Mesenteric fat pad (tissue), 1 donor: ENCODE measurements at places on chromosomes 13 and 19. TPM values are rescaled to one million over a fixed set of nuclear protein-coding genes. Genes with fewer than 3 reads are reported as not detected.

GRCh38 chr13:98260357-98261164, 83.5 kb upstream of the RNF113B start:
- DNase-seq: no peak

The KISS1R gene
- not detected for total RNA-seq

- no peak for DNase-seq
Measured at GRCh38 chr19:976476-976875, 7.7 kb upstream of the WDR18 start.

DNA sequence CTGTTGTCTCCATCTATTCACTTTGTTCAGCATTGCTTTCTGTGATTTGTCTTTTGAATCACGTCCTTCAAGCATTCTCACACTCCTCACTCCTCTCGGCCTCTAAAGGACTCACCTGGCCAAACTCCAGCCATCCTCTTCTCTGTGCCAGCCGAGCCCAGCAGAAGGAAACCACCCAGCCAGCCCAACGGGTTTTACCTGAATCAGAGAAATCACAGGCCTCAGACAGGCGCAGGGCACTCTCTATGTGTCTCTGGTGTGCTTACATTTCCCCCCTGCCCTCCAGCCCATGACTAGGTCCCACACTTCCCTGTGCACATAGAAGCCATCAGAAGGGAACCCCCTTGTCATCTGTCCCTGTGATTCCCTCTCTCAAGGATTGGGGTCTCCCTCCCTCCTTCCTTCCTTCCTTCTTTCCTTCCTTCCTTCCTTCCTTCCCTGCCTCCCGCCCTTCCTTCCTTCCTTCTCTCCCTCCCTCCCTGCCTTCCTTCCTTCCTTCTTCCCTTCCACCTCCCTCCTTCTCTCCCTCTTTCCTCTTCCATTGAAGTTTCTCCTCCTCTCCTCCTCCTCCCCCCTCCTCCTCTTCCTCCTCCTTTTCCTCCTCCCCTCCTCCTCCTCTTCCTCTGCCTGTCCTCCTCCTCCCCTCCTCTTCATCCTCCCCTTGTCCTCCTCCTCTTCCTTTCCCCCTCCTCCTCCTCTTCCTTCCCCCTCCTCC, 8.8 kb upstream of the ZNF541 start:
- DNase-seq: no peak

DNA sequence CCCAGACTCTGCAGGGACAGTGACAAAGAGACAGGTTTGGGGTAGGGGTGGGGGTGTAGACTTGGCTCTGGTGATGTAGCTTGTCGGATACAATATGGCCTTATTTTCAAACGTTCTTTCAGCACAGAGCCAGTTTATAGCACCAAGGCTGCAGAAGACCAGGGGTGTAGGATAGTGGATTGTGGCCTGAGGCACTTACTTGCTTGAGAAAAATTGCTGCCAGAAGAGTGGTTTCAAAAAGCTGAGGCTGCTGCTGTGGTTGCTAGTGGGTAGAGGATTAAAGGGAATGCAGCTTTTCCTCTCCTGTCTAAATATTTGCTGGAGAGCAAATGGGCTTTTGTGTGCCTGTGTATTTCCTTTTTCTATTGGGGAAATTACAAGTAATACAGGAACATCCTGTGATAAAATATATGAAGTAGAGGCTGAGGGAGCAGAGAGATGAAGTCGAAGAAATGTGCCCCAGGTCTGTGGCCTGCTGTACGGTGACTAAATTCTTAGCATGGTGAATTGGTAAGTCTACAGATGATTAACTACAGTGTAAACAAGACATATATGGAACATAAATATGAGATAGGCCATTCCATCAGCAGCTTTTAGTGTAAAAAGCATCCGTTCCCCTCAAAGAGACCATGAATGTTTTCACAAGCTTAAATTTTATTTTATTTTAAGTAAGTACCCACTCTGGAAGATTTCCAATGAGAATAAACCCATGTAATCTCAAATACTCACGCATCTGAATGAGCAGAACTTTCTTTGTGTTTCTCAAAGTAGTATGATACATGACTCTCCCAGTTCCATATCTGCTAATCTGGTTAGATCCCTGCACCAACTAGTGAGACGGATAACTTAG, 112.9 kb downstream of the LRCH1 start:
- no peak for DNase-seq

DNA sequence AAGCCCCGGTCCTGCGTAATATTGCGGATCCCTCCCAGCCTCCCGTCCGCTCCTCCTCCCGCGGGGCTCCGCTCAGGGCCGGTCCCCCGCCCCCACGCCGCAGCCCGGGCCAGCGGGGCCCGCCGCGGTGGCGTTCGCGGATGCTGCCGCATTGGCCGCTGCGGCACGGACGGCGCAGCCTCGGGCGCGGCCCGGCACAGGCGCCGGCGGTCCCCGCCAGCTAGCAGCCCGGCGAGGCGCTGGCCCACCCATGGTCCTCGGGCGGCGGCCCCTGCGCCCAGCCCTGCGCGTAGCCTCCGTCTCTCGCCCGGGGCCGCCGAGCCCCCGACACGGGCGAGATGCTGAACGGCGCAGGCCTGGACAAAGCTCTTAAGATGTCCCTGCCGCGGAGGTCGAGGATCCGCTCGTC, at the start of gene ATP8A2:
TSS of gene ATP8A2 (plus strand) at position 100 of the 409 bp plus-strand sequence. CDS start at position 339, 239 bp downstream.
- DNase-seq: no peak

- DNase-seq: no peak
Measured at GRCh38 chr13:95833719-95834118, 156.8 kb downstream of the DNAJC3 start.

The ZNF534 gene
- not detected for total RNA-seq

DNA sequence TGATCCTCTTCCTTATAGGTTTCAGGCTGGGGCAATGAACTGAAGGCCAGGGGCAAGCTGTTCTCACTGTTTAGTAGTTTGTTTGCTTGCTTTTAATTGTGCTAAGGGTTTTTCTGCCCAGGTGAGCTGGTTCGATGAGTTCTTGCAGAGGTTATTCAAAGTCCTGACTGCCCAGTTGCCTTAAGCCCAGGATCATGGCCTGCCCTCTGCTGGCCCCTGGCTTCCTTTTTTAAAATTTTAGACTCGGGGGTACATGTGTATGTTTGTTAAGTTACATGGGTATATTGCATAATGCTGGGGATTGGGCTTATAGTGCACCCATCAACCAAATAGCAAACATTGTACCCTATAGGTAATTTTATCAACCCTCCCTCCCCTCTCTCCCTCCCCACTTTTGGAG, 65.7 kb downstream of the ZNF536 start:
- DNase-seq: no peak

GRCh38 chr19:38815059-38816001, 2.6 kb upstream of the LGALS4 start:
- DNase-seq: no peak

The NCR1 gene
- 0.51 TPM for total RNA-seq

- DNase-seq: no peak
Measured at GRCh38 chr13:26568132-26568815, 10.8 kb downstream of the WASF3 start.

DNA sequence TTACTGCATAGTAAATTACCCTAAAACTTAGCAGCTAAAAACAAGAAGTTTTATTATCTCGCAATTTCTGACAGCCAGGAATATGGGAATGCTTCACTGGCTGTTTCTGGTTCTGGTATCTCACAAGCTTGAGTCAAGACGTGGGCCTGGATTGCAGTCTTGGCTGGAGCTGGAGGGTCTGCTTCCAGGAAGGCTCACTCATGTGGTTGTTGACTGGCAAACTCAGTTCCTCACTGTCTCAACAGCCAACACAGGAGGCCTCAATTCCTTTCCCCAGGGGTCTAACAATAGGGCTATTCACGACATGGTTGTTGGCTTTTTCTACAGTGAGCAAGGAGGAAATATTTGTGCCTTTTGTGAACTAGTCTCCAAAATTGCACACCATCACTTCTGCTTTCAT, 146.3 kb downstream of the GPC5 start:
- DNase-seq: no peak

GRCh38 chr13:114303700-114304327, 10.5 kb upstream of the CHAMP1 start:
- no peak for DNase-seq

- DNase-seq: no peak
Measured at GRCh38 chr19:47107953-47108746, 5.4 kb downstream of the ZC3H4 start.

GRCh38 chr13:101785858-101786257, 333.4 kb downstream of the ITGBL1 start:
- DNase-seq: no peak

The TMPRSS9 gene
- total RNA-seq: not detected

- DNase-seq: no peak
Measured at GRCh38 chr13:44404261-44405132, 30.9 kb downstream of the SERP2 start.

- no peak for DNase-seq
Measured at GRCh38 chr13:24931450-24932251, 164.3 kb upstream of the PABPC3 start.

The C19orf67 gene
- total RNA-seq: not detected

The ANGPTL8 gene
- 4.5 TPM for total RNA-seq

- no peak for DNase-seq
Measured at GRCh38 chr19:46016426-46017094, 6.3 kb downstream of the PGLYRP1 start.

The LRRC25 gene
- 19.3 TPM for total RNA-seq

DNA sequence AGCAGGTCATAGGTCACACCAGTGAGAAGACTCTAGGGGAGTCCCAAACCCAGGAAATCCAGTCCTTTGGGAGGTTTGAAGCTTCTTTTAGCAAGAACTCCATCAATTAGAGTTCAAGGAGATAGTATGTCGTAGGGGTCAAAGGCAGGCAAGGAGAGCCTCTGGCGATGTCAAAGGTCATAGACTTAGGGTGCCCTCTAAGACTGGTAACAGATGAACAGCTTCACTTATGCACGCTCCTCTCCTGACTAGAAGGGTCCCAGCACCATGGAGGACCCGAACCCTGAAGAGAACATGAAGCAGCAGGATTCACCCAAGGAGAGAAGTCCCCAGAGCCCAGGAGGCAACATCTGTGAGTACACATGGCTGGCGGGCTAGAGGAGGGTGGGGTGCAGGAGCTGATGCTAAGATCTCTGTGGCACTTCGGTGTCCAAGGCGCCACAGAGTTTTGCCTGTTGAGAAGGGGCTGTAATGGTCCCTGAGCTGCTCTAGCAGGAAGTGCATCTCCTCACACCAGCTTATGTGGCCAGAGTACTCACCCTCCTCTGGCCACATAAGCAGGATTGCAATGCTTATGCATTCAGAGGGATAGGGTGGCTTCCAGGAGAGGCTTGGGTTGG, 557 bp downstream of the ZNF576 start:
- DNase-seq: no peak

- DNase-seq: no peak
Measured at GRCh38 chr19:43362745-43363144, 9.3 kb downstream of the CD177 start.

The ADAMTS10 gene
- total RNA-seq: 19.0 TPM

DNA sequence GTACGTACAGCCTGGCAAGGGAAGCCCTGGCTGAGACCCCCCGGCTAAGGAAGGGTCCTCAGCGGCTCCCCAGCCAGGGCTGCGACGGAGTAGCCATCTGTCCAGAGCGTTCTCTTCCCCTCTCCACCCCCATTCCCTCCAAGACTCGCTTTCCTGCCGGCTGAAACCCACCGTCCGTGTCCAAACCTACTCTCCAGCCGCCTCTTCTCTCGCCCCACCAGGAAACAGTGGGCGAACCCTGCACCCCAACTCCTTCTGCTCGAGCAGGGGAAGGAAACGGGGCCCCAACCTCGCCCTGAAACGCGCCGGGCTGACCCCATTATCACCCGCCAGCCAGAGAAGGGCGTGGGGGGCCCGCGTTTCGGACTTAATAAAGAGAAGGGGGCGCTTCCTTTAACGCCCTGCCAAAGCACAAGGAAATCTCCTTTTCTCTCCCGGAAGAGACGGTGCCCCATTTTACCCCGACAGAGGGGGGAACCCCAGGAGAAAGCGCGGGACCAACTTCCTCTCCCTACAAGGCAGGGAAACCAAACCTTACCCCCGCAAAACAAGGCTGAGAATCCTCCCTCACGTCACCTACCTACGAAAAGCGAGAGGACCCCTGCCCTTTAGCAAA, 2.5 kb downstream of the ZC3H4 start:
- no peak for DNase-seq

DNA sequence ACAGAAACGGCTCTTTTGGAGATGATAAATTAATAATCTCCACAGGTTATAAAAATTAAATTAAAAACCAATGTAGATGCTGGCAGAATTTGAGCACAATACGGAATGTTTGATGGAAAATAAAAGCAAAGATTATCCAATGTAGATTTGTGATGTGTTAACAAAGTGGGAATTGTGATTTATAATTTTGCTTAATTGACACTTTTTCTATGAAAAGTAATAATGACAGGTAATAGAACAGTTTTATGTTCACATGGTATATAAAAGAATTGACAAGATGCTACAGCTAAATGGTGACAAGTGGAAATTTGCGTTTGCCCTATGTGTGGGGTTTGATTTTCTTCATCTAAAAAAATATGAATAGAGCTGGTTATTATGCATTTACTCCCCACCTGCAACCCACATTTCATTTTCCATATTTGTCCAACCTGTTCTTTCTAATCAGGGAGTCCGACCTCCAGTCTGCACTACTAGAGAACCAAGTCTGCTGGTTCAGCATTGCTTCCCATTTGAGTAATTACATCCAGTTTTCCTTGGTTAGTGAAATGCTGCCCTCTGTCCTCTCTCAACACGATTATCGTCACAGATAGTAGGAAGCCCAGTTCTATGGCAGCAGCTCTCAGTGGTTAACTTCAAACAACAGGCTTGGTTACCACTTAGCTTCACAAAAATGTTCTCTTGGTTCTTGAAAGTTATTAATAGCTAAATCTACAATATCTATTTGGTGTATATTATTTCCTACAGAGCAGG, 61.4 kb upstream of the SLITRK1 start:
- DNase-seq: no peak

The COG6 gene
- total RNA-seq: 27.1 TPM

The DMPK gene
- total RNA-seq: 37.5 TPM

The TMEM147 gene
- total RNA-seq: 86.8 TPM

- no peak for DNase-seq
Measured at GRCh38 chr19:18603958-18604819, 2.4 kb downstream of the CRLF1 start.

The MYO1F gene
- total RNA-seq: 47.7 TPM

DNA sequence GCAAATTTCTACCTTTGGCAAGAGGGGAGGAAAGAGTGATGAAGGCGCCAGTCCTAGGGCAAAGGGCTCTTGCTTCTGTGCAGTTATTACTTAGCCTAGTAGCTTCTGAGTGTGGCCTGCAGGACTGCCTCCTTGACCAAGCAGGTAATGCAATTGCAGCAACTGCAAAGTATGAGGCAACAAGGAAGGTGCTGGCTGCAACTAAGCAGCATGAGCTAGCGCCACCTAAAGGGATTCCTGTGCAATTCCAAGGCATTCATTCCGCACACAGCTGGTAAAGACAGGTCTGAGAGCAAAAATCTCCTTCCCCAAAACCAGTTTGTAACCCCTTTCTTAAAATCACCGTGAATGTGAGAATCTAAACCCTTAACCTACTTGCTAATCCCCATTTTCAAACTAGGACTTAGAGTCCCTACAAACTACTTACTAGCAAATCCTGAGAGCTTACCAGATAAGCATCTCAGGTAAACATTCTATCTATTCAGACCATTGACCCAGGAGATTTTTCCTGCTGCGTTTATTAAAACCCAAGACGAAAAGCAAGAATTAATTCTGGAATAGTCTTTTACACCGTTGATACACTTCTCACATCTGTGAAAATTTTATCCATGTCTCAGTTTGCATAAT, 62.9 kb downstream of the DCT start:
- DNase-seq: no peak

The TMEM38A gene
- total RNA-seq: 2.1 TPM
